ENCODE measurements at places on chromosomes 2 and 18. TPM values are rescaled to one million over a fixed set of nuclear protein-coding genes. Genes with fewer than 3 reads are reported as not detected.

The MGAT4A gene
- 120 TPM for total RNA-seq

The AQP4 gene
- total RNA-seq, result not detected

The LYG2 gene
- total RNA-seq, result not detected

The RAB6C gene
- total RNA-seq, result not detected

The CHRNG gene
- total RNA-seq, result not detected

The DOK6 gene
- total RNA-seq, result not detected

The ARHGAP25 gene
- 156 TPM for total RNA-seq

The ANKRD30B gene
- total RNA-seq, result not detected

The ZC3H8 gene
- total RNA-seq, result 22.3 TPM

The ABCB6 gene
- total RNA-seq, result 22.7 TPM

The GYPC gene
- 113 TPM for total RNA-seq

The ATG16L1 gene
- total RNA-seq, result 57.1 TPM

The CXCR1 gene
- total RNA-seq, result 0.54 TPM

The TMEM37 gene
- total RNA-seq, result not detected

The UGT1A4 gene
- not detected for total RNA-seq

The ABCB11 gene
- total RNA-seq, result 0.05 TPM

The SKOR2 gene
- total RNA-seq, result not detected

The ARPC2 gene
- 687 TPM for total RNA-seq

The CNRIP1 gene
- total RNA-seq, result not detected

The TUBA4B gene
- total RNA-seq, result not detected

The ONECUT2 gene
- 0.20 TPM for total RNA-seq

The FLACC1 gene
- total RNA-seq, result 2.4 TPM

The STK25 gene
- 122 TPM for total RNA-seq

The RAD51AP2 gene
- total RNA-seq, result not detected

The RNF152 gene
- 0.05 TPM for total RNA-seq

The ROCK1 gene
- 66.2 TPM for total RNA-seq

The TRIB2 gene
- total RNA-seq, result 38.1 TPM

The MAP3K19 gene
- total RNA-seq, result not detected

The SF3B6 gene
- total RNA-seq, result 90.9 TPM

The IL18RAP gene
- 43.4 TPM for total RNA-seq

The MYL1 gene
- total RNA-seq, result not detected

The MC2R gene
- total RNA-seq, result not detected

The RIT2 gene
- total RNA-seq, result not detected

The SLC11A1 gene
- total RNA-seq, result 0.32 TPM

The ZNF892 gene
- 3.2 TPM for total RNA-seq

The GPR55 gene
- 0.98 TPM for total RNA-seq

The LYG1 gene
- 2.8 TPM for total RNA-seq

The HAUS1 gene
- total RNA-seq, result 39.5 TPM

Measured in T-helper 1 cell treated with Interleukin-12 subunit alpha and Interleukin-12 subunit beta and Interleukin-4 antibody, amounts not matched to agents 30 ng/mL and 1 ng/mL, for 36 hours (primary cell).